ENCODE measurements at places on chromosomes 5 and 9. TPM values are rescaled to one million over a fixed set of nuclear protein-coding genes. Genes with fewer than 3 reads are reported as not detected.

PCDHGC4 gene
- polyA plus RNA-seq: 0.65 TPM

DNA sequence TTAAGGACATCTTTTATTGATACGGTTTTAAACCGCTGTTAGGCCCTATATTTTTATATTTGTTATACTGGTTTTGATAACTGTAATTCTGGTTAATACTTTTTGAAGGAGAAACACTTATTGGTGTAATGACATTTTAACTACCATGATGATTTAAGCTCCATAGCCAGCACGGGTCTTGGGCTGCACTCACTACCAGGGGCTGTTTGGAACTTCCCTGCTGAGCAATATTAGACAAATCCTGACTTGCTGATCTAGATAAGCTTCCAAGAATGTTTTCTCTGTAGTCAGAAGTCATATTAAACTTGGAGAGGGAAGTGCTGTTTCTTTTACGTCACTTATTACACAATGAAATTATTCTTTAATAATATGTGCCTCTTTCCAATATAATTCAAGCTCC is 540.0 kb upstream of the GRAMD2B start:
- no peak for DNase-seq

- no peak for DNase-seq
Measured at GRCh38 chr5:82918311-82919031, 158.7 kb downstream of the TMEM167A start.

- no peak for DNase-seq
Measured at GRCh38 chr5:29203049-29203448, 1990.4 kb upstream of the CDH6 start.

DNA sequence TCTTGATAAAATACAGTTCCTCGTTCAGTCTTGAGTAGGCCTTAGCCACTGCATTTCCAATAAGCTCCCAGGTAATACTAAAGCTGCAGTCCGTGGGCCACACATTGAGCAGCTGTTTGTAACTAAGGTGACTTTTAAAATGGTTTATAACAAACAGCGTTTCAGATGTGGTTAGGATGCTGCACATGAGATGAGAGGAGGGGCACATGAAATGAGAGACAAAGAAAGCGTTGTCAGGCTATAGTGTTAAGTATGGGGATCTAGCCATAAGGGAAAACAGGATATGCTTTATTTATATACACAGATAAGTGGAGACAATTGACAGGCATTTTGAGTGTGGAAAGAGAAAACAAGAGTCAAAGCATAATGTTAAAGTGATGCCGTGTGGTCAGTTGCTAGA is 89.9 kb downstream of the PAM start:
- DNase-seq: no peak

GRCh38 chr5:19795218-19795617 is 192.8 kb downstream of the CDH18 start:
- DNase-seq: no peak

DNA sequence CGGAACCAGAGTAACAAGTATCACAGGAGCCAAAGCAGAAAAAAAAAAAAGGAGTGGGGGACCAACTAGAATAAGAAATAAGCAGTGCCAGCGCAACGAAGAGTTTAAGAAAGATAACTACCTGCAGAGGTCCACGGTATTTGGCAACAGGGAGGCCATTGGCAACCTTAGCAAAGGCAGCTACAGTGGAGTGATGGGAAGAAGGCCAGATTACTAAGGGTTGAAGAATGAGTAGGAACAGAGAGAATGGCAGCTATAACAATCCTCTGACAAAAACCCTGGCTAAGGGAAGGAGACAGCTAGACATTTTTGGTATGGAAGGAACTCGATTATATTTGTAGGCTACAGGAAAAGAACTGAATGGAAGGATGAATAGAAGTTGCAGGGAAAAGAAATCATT is 93.4 kb upstream of the DMAC1 start:
- no peak for DNase-seq

GRCh38 chr9:99375481-99375880 is 153.4 kb downstream of the SEC61B start:
- DNase-seq: no peak

F2RL1 gene
- polyA plus RNA-seq: 19.3 TPM

DNA sequence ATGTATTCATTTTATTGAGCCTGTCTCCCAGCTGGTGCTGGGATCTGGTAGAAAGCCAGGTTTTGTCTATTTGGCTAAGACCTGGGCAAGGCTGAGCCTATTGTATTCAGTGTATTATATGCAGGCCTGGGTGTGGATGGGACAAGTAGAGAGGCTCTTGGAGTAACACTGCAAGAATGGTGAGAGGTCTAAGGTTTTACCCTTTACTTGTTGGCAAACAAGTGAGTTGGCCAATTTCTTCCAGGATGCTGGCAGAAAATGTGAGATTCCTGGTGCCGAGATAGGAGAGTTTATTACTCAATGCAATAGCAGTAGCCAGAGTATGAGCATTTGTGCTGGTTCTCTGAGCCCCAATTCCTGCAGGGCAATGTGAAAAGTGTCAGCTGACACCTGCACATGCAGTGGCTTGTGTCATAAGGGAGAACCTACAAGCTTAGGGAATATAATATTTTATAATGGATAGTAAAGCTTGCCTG is 141.7 kb upstream of the PRLR start:
- DNase-seq: peak; percentile 32

GRCh38 chr5:76084496-76085242 is 1.5 kb downstream of the SV2C start:
- peak; percentile 33 for DNase-seq

MEIKIN gene
- polyA plus RNA-seq: not detected

PCYOX1L gene
- 11.5 TPM for polyA plus RNA-seq

DNA sequence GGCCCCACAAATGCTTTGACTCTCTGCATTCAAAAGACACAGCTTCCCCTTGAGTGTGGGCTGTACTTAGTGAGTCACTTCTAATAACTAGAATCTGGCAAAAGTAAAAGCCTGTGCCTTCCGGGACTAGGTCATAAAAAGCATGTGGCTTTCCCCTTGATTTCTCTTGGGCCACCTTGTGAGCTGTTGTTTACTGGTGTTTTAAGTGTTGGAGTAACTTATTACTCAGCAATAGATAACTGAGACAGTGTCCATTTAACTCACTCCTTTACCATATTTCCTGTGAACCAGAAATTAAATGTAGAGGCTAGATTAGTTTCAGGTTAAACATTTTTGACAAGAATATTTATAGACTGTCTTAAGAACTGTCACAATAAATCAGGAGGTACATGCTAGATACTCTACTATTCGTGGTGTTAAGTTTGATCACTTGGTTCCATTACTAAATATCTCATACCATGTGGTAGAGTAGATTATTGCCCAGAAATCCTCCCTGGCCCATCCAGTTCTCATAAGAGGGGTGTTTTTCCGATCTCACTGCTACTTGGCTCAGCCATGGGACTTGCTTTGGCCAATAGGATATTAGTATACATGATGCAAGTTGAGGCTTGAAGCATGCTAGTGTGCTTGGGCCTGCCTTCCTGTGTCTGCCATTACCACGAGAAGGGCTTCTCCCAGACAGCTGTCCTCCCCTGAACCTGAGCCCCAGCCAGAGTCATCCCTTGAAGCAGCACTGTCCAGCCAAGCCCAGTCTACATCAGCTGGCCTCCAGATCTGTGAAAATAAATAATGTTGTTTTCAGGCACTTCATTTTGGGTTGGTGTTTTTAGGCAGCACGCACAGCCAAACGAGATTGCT is 10.4 kb upstream of the CMBL start:
- DNase-seq: no peak

INSL6 gene
- polyA plus RNA-seq: not detected

MIGA2 gene
- 27.8 TPM for polyA plus RNA-seq

- DNase-seq: no peak
Measured at GRCh38 chr9:24210641-24211040, 335.1 kb downstream of the IZUMO3 start.

- peak; percentile 91 for DNase-seq
Measured at GRCh38 chr9:25677301-25678146, 720 bp downstream of the TUSC1 start.

DNA sequence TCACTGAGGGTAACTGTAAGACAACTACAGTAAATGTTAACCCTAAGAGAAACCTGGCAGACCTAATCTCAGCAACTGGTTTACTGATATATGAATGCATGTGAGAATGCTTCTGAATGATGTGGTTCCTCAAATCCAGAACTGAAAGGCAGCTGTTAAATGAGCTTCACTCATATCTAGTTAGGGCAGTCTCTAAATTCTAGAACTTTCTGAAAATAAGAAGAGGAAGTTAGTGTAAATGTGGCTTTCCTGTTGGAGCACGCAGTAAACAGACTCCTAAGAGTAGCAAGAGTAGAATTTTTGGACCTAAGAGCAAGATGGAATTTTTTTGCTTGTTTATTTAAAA is 117.9 kb upstream of the KCNN2 start:
- DNase-seq: no peak

DNA sequence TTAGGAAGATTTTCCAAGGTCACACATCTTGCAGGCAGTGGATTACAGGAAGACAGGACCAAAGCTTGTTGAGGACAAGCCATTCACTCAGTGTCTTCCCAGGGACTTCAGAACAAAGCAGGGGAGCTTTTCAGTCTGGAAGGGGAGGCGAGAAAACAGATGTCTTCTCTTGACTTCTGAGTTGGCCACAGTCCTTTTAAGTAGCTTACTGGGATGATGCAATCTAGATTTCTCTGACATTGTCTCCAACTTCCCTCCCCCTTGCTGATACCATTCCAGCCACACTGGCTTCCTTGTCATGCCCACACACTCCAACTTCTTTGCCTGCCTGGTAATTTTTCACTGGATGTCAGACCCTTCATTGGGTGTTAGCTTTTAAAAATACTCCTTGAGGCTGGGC is 174.2 kb upstream of the TBC1D2 start:
- no peak for DNase-seq

GRCh38 chr5:68032216-68032762 is 183.3 kb upstream of the PIK3R1 start:
- DNase-seq: no peak

DNA sequence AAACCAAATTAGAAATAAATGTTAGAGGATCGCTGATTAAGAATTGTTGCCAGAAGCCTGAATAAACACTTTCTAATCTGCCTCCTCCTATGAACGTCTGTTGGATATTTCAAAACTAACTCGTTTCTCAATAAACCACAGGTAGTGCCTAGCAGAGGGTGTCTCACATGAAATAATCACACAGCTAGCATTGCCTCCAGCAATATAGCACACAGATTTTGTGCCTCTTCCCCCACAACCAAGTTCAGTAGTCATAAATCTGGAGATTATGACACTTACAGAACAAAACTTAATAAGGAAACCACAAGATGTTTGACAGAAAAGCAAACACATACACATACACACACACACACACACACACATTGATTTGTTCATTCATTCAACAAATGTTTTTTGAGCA is 173.2 kb upstream of the CDH10 start:
- DNase-seq: no peak
